Activated T-helper 17 cell treated with anti-CD3 and anti-CD28 coated beads, Interleukin-2, amount 50 U/mL, for 72 hours (primary cell): ENCODE measurements at places on chromosomes 16 and 17.

- no peak for ATAC-seq
Measured at GRCh38 chr17:72945473-72945872, 147.0 kb downstream of the SLC39A11 start.

GRCh38 chr16:86018071-86018470 is 119.1 kb downstream of the IRF8 start:
- no peak for ATAC-seq

DNA sequence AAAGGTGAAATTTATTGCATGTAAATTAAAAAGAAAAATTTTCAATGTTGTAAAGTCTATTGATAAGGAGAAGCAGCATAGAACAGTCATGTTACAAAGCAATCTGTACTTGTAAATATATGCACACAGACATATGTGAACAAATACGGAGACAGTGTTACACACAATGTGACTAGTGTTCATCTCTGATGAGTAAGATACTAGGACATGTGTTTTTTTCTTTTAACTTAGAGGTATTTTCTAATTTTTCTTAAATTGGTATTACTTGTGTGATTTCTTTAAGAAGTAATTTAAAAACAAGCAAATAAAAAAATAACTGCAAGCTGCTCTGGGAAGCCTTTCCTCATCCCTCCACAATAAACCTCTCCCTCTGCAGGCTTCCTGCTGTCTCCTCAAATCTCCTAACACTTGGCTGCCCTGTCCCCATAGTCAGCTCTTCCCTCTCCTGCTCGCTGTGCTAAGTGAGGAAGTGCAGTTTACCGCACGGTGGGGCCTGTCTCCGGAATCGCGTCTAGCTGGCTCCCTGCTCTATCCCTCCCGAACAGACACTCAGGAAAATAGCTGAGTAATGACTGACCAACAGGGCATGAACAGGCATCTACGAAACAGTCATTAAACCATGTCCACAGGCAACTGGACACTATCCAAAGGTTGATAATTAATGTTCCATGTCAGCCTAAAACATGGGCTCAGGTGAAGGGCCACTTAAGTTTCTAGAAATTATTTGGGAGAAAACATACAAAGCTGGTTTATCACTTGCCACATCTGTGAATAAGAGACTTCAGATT is 35.9 kb downstream of the CMTM4 start:
- no peak for ATAC-seq

DNA sequence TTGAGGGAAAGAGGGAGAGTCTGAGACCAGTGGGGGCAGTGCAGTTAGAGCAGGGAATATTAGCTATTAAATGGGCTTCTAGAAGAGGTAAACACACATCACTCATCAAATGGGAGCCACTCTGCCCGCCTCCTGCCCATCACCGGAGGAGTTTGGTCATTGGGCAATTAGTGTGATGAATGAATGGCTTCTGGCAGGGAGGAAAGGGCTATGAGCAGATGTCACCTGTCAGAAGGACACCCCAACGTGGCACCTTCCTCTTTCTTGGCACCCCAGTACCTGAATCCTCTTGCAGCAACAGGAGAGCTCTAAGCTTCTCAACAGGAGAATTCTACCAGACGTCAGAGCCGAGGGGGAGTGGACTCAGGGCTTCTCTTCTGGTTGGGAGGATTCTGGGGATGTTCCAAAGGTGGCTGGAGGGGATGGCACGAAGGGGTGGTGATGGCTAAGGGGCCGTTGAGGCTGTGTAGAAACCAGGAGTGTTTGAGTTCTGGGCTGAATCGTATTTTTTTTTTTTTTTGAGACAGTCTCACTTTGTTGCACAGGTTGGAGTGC is 11.0 kb downstream of the C1QTNF1 start:
- ATAC-seq = no peak

- no peak for ATAC-seq
Measured at GRCh38 chr17:79478051-79478461, 132.8 kb downstream of the RBFOX3 start.

GRCh38 chr17:48024149-48025039 is 13.2 kb downstream of the COPZ2 start:
- peak; percentile 31 for ATAC-seq

DNA sequence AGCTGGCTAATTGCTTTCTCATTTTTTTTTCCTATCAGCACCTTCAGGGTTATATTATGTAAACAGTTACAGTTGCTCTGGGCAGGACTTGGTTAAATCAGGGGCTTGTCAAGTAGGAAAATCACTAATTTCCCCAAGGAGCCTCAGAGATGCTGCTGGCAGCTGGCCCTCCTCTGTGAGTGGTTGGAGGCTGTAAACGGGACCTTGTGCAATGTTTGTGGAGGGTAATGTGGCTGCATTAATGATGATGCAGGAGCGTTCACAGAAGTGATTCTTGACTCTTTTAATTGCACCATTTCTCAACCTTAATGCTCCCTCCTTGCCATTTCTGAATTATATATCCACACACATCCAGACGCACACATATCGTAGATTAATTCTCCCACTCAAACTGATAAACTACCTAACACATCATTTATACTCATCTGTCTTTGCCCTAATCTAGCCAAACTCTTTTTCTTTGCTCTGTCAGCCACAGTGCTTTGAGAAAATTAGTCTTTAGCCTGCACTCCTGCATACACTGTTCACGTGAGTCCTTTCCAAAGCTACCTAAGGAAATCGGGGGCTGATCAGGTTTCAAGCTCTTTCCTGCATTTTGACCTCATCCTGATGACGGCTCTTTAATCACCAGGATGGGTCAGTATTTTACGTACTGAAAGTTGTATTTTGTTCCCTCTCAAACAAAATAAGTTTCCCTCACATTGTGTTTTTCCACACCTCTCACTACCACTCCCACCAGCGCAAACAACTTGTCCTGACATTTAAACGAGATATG is 154.4 kb upstream of the PIRT start:
- no peak for ATAC-seq

DNA sequence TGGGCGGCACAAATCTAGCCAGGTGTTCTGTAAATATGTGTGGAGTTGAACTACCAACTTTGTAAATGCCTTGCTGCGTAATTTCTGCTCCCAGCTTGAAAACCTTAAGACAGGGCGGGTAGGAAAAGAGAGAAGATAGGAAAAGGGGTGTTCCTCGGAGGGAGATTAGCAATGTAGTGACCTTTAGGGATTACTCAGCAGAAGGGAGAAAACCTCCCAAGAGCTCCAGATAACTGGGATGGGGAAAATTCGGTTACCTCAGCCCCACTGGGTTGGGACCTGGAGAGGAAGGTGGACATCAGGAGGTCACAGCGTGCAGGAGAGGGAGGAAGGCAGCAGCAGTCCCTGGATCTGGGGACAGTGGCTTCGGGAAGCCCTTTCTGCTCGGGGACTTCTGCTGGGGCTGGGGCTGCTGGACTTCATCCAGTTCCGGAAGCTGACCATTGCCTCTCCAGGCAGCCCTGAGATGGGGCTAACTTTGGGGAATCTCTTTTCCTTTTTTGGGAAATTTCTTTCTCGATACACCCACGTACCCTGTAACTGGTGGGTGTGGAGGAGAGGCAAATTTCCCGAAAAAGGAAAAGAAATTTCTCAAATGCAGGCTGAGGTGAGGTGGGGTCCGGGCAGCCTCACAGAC is 39.2 kb downstream of the MPRIP start:
- ATAC-seq = no peak

GRCh38 chr16:35398180-35398579 is 1938.8 kb downstream of the TP53TG3F start:
- ATAC-seq = no peak

DNA sequence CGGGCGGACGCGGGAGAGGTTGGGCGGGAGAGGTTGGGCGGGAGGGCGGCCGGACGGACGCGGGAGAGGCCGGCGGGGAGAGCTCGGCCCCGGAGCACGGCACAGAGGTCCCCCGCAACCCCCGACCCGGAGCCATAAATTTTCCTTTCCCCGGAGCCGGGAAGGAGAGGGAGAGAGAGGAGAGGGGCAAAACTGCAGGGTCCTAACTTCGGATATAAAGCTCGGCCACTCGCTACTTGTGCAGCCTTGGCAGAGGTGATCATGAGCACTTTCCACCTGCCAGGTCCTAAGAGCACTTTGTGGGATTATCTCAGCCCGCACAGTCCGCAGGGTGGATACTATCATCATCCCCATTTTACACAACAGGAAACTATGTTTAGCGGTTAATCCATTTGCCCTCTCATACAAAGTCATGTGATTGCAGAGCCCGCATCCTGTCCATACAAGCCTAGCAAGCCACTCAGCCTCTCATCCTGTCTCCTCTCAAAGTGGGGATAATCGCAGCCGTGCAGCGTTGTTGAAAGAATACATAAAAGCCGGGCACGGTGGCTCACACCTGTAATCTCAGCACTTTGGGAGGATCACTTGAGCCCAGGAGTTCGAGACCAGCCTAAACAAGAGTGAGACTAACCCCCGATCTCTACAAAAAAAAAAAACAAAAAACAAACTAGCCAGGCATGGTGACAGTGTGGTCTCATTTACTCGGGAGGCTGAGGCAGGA is 780 bp upstream of the DCAKD start:
- peak; percentile 55 for ATAC-seq

GRCh38 chr16:12500771-12501170 is 302.9 kb downstream of the CPPED1 start:
- ATAC-seq = peak; percentile 64

GRCh38 chr17:83196973-83197880 is 117.8 kb downstream of the METRNL start:
- ATAC-seq = no peak

DNA sequence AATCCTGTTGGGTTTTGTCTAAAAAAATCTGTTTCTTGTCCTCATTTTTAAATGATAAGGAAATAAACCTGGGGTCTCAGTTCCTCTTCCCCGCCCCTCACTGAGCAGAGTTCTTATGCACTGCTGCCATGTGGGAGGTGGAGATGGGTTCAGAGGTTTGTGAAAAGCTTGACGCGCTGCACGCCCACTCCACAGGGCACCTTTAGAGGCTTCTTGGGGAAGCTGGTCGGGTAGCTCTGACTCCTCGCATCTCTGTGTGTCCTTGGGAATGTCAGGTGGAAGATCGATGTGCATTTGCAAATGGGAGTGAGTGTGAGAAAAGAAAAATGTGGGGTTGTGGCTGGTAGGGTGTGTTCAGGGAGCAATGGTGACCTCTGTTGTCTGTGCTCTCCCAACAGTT is 4.7 kb upstream of the ZNHIT3 start:
- ATAC-seq = no peak

- no peak for ATAC-seq
Measured at GRCh38 chr17:67289181-67289876, 44.3 kb upstream of the HELZ start.

DNA sequence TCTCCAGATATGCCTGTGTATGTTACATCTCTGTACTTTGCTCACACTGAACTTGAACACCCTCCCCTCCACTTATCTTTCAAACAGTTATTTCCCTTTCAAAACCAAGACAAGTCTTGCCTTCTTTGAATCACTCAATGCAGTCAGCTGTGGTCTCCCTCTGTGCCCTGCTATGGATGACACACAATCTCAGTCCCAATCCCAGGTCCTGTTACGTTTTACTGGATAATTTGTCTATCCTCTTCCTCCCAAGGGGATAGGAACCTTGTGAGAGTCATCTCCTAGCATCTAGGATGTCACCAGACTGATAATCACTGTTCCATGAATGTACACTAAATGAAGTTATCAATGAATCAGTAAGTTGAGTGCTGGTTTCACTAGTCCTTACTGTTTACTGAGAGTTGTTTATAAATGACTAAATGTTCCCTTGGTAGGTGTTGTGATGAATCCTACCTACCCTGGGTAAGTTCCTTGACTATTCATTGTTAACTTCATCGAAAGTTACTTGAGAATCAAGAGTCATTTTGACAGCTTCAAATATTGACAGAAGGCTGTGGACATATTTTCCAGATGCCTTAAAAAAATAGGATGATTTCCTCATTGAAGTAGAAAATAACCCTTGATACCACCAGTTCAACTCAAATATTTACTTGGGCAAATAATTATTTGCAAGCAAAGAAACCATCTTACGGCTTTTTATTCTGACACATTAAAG is 244.9 kb downstream of the PRKCA start:
- peak; percentile 88 for ATAC-seq

GRCh38 chr16:11359370-11359769 is 14.1 kb downstream of the RMI2 start:
- no peak for ATAC-seq

- ATAC-seq = no peak
Measured at GRCh38 chr17:17710728-17711541, 29.7 kb downstream of the RAI1 start.
